ENCODE measurements at places on chromosomes 13 and 19. TPM values are rescaled to one million over a fixed set of nuclear protein-coding genes. Genes with fewer than 3 reads are reported as not detected.
A peak's percentile ranks its signal among the peaks of the same experiment; 100 is the strongest.

- no peak overlapping the region for H3K27ac ChIP-seq
- H3K27me3 ChIP-seq = peaks cover 39% of the 10 kb centered on the region
- DNase-seq = no peak
- H3K4me1 ChIP-seq = no peaks in the 10 kb centered on the region
- H3K36me3 ChIP-seq = no peaks in the 10 kb centered on the region
These were observed 463.3 kb downstream of the ITGBL1 start for GRCh38 chr13:101915755-101916107.

GRCh38 chr19:12796146-12797071 lies 5.1 kb downstream of the JUNB start:
- H3K4me3 ChIP-seq = peak overlapping the region; percentile 33
- H3K27ac ChIP-seq = peak overlapping the region; percentile 31
- DNase-seq = peak; percentile 69
- peaks cover 7% of the 10 kb centered on the region for H3K36me3 ChIP-seq
- no peaks in the 10 kb centered on the region for H3K27me3 ChIP-seq

GRCh38 chr19:48940902-48941301 lies 7.4 kb downstream of the DHDH start:
- H3K27me3 ChIP-seq = no peaks in the 10 kb centered on the region
- H3K4me3 ChIP-seq = no peak overlapping the region
- no peaks in the 10 kb centered on the region for H3K4me1 ChIP-seq
- H3K27ac ChIP-seq = no peak overlapping the region

DNA sequence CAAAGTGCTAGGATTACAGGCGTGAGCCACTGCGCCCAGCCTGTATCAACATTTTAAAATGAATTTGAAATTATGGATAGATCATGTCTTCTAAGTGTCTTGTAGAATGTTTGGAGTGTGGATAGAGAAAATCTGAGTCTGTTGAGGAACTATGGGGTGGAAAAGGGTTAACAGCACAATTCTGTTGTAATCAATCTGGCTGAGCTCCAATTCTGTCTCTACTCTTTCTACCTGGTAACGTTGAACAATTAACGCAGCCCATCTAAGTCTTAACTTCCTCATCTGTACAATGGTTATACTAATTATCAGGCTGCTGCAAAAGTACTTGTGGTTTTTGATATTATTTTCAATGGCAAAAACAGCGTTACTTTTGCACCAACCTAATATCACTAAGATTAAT lies 4.1 kb downstream of the FPR2 start:
- peaks cover 96% of the 10 kb centered on the region for H3K27me3 ChIP-seq
- no peaks in the 10 kb centered on the region for H3K36me3 ChIP-seq
- H3K4me3 ChIP-seq = no peak overlapping the region
- H3K27ac ChIP-seq = no peak overlapping the region
- no peaks in the 10 kb centered on the region for H3K4me1 ChIP-seq

DNA sequence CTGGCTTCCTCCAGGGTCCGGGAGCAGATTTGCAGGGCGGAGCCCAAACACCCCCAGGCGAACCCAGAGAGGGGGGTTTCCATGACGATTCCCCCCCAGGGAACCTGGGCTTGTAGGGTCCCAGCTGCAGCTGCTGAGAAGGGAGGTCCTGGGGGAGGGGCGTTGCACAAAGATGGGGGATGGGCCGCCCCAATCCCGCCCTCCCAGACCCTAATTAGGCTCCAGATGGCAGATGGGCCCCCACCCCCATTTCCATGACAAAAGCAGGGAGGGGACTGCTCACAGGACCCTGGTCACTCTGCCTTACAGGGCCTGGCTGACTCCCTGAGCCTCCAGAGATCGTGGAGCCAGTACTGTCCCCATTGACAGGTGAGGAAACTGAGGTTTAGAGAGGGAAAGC lies 15.2 kb downstream of the ELAVL3 start:
- no peak for DNase-seq
- no peak overlapping the region for H3K4me3 ChIP-seq
- H3K27ac ChIP-seq = no peak overlapping the region
- H3K27me3 ChIP-seq = no peaks in the 10 kb centered on the region

- peak; percentile 58 for DNase-seq
- H3K36me3 ChIP-seq = 0 out of 2 replicates have a peak, but pooled peaks cover 1% of the 10 kb centered on the region
- peaks cover 46% of the 10 kb centered on the region for H3K4me1 ChIP-seq
- no peaks in the 10 kb centered on the region for H3K27me3 ChIP-seq
These were observed 7.9 kb upstream of the PVR start for GRCh38 chr19:44635581-44636438.

- H3K4me1 ChIP-seq = peaks cover 10% of the 10 kb centered on the region
- H3K36me3 ChIP-seq = no peaks in the 10 kb centered on the region
- no peak for DNase-seq
- no peak overlapping the region for H3K27ac ChIP-seq
These were observed 2.2 kb upstream of the EID2 start for GRCh38 chr19:39542206-39542605.

DNA sequence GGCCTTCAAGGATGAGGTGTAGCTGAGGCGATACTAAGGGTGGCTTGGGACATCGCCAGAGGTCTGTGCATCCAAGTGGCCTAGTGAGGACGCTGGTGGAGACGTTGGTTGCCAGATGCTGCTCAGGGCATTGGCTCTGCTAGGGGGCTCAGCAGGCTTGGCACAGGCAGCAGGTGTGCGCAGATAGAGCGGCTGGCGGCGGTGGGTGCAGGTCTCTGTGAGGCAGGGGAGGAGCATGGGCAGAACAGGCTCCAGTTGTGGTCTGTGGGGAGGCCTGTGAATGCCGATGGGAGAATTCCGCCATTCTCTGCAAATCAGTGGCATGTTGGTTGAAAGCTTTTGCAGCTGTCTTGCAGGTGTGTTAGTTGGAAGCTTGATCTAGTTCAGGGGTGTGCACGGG lies 21.2 kb downstream of the PRAM1 start:
- peaks cover 50% of the 10 kb centered on the region for H3K36me3 ChIP-seq
- H3K4me1 ChIP-seq = peaks cover 16% of the 10 kb centered on the region
- no peak overlapping the region for H3K4me3 ChIP-seq

DNA sequence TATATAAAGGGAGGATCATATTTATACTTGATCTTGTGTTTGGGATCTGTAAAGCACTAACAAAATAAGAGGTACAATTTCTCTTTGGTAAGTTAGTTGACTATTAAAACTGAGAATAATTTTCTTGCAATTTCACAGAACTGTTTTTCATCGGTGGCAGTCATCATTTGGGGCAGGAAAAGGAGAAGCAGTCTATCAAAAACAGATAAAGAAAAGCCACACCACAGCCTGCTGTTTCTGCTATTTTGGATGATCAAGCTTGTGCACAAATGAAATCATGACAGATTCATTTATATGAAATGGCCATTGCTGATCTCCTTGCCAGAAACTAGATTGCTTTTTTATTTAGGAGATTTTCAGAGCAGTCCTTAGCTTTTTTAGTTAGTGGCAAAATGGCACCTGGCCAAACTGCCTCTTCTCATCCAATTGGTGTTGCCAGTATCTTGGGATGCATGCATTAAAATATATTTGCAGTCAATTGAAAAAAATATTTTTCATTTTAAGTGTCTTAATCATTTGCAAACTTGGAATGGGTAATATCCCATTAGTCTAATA lies 326.0 kb downstream of the HS6ST3 start:
- H3K4me1 ChIP-seq = no peaks in the 10 kb centered on the region
- no peak overlapping the region for H3K4me3 ChIP-seq
- no peak overlapping the region for H3K27ac ChIP-seq
- no peak for DNase-seq
- H3K36me3 ChIP-seq = no peaks in the 10 kb centered on the region

DNA sequence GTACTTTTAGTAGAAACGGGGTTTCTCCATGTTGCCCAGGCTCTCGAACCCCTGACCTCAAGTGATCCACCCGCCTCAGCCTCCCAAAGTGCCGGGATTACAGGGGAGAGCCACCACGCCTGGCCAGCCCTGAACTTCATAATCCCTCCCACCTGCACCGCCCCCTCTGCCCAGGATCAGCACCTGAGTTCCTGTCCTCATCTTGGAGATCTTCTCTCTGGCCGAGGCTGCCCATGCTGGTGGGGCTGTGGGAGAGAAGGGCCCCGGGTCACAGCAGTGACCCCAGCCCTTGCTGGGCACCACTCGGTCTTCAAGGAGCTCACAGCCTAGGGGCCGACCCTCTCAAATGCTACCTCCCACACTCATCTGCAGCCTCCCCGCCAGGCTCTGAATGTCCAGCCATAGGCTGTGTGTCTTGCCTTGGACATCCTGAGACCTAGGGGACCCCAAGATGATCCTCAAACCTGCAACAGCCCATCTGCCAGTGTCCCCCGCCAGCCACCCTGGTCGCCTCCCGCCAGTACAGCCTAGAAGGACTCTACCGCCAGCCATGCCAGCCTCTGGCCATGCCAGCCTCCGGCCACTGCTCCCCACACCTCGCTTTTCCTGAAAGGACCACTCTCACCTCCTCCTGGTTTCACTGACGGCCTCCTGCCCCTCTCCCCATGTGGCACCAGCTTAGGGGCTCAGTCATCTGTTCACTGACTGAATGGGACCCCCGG lies 1.5 kb downstream of the ATP8B3 start:
- H3K4me1 ChIP-seq = peaks cover 4% of the 10 kb centered on the region
- no peak for DNase-seq
- no peaks in the 10 kb centered on the region for H3K27me3 ChIP-seq
- no peaks in the 10 kb centered on the region for H3K36me3 ChIP-seq

DNA sequence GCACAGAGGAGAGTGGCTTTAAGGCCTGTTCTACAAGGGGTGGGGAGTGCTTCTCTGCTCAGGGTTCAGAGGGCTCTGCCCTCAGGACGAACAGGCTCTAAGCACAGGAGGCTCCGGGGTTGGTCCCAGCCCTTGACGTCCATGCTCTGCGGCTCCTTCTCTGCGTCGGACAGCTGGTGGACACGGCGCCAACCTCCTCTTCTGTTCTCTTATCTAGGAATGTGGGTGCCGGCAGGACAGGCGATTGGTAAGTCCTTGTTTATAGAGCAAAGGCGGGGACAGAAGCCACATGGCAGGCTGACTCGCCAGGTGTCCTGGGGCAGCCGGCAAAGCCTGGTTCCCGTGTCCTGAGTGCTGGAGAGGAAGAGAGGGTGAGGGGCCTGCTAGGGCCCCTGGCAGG lies 8.4 kb upstream of the RPS15 start:
- no peaks in the 10 kb centered on the region for H3K27me3 ChIP-seq
- no peak overlapping the region for H3K4me3 ChIP-seq
- H3K27ac ChIP-seq = no peak overlapping the region
- no peaks in the 10 kb centered on the region for H3K4me1 ChIP-seq
- DNase-seq = no peak
- no peaks in the 10 kb centered on the region for H3K36me3 ChIP-seq

- no peaks in the 10 kb centered on the region for H3K36me3 ChIP-seq
- H3K27me3 ChIP-seq = no peaks in the 10 kb centered on the region
- H3K4me3 ChIP-seq = no peak overlapping the region
These were observed 308.9 kb upstream of the SLITRK1 start for GRCh38 chr13:84191139-84191538.

- H3K27me3 ChIP-seq = no peaks in the 10 kb centered on the region
- DNase-seq = no peak
- H3K27ac ChIP-seq = no peak overlapping the region
- H3K36me3 ChIP-seq = no peaks in the 10 kb centered on the region
- H3K4me3 ChIP-seq = no peak overlapping the region
These were observed 35.4 kb upstream of the INTS6 start for GRCh38 chr13:51488212-51488611.

DNA sequence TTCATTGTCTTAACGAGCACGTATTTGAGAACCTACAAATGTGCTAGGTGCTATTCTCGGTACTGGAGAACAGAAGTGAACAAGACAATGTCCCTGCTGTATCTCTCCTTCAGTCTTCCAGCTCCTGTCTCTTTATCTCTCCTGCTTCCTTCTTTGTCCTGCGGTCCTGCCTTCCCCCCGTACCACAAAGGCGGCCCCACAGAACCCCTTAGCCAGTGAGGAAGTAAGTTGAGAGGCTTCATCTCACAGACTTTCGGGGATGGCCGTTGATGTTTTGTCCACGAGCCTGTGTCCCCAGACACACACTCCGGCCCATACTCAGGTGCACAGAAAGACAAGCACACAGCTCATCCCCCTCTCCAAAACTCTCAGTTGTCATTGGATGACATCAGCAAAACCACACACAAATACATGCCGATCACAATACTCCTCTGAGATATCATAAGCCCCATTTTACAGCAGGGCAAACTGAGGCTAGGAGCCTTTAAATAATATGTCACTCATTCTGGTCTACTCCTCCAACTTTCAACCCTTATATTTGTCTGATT lies 507 bp upstream of the SWSAP1 start:
- DNase-seq = no peak
- peak overlapping the region; percentile 75 for H3K27ac ChIP-seq
- peak overlapping the region; percentile 62 for H3K4me3 ChIP-seq
- H3K36me3 ChIP-seq = no peaks in the 10 kb centered on the region

- no peak overlapping the region for H3K4me3 ChIP-seq
- DNase-seq = no peak
- no peak overlapping the region for H3K27ac ChIP-seq
- H3K27me3 ChIP-seq = no peaks in the 10 kb centered on the region
- H3K36me3 ChIP-seq = no peaks in the 10 kb centered on the region
These were observed 515.0 kb upstream of the KLHL1 start for GRCh38 chr13:70623239-70623638.

DNA sequence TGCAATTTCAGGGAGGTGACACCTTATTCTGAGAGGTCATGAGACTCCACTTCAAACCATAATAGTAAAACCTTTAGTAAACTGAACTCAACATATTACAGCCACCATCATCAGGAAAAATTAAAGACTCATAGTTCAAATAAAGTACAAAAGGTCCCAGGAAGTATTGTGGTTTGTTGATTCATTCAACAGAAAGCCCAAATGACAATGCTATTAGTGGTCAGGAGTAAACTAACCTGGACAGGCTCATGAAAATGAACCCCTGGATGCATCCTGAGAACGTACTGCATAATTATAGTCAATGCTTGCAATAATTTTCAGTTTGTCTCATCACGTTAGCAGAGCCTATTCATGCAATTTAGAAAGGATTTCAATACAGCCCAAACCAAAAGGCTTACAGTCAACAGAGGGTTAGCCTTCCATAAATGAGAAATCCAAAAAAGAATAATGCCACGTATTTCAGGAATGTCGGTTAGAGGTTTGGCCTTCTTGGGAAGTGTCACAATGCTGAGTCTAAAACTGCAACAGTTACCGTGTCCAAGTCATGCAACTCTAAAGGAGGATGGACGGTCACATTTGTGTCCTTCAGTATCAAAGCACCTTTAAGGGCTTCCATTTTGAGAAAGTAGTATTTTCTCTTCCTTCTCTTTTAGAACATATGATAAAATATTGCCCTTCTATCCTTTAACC lies 280.8 kb downstream of the ABCC4 start:
- H3K27me3 ChIP-seq = no peaks in the 10 kb centered on the region
- DNase-seq = no peak
- no peaks in the 10 kb centered on the region for H3K36me3 ChIP-seq
- no peak overlapping the region for H3K27ac ChIP-seq

POU4F1 gene
- not detected for total RNA-seq

SYNE4 gene
- 36.6 TPM for total RNA-seq

BIVM gene
- total RNA-seq = 12.5 TPM

CEACAM4 gene
- not detected for total RNA-seq

MCEMP1 gene
- not detected for total RNA-seq

ATP12A gene
- 0.09 TPM for total RNA-seq

NUMBL gene
- 57.7 TPM for total RNA-seq

CERS1 gene
- 2.7 TPM for total RNA-seq

ZNF627 gene
- total RNA-seq = 11.4 TPM

TJP3 gene
- 56.8 TPM for total RNA-seq

Measured in PC-9 (cell line).